ENCODE measurements at places on chromosomes 5 and 9.

DNA sequence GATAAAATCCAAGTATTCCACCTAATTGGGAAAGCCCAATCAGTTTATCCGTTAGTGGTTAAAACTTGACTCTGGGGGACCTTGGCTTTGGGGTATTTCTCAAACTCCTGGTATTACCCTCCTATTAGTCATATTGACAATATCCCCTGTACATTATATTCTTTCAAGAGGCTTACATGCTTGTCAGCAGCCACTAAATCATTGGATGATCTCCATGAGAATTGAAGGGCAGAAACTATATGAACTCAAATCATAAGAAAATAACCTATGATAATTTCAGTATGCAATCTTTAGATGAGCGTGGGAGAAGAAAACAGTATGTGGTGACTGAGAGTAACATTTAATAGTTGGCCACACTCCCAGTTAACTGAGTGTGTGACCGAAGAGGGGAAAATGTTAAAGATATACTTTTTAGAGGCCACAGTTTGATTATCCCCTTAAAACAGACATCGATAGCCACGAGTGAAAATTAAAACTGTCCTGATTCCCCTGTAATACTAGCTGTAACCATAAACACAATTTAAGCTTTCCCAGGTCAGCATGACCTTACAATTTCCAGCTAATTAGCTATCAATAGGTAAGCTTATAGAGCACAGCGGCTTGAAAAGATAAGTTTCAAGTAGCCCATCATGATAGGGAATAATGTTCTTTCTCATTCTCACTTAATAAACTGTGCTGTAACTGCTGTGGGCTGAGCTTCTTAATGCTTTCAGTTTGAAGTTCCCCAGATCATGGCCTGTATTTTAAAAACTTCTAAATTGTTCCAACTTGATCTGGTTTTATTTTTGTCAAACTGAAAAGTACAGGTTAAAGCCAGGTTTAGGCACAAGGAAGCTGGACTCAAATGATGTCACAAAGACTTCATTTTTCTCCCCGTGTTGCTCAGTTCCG is 58.6 kb downstream of the PUM3 start:
- peak; percentile 53 for DNase-seq

- DNase-seq = no peak
Measured at GRCh38 chr9:20744036-20744630, 60.1 kb downstream of the FOCAD start.

DNA sequence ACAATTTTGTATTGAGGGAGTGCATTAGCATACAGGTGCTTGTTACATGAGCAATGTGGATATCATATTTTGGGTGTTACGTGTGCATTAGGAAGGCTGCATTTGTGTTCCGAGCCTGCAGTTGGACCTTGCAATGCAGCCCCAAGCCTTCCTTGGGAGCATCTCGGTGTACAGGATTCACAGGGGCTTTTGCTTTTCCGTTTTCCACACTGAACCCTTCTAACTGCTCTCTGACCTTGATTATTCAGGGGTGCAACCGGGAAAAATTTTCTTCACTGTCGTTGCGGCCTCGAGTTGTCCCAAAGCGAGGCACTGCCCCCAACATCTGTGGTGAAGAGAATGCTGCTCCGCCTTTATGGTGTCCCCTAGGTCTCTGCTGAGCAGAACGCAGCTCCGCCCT is 80.1 kb upstream of the PLEKHG4B start:
- peak; percentile 10 for DNase-seq

DNA sequence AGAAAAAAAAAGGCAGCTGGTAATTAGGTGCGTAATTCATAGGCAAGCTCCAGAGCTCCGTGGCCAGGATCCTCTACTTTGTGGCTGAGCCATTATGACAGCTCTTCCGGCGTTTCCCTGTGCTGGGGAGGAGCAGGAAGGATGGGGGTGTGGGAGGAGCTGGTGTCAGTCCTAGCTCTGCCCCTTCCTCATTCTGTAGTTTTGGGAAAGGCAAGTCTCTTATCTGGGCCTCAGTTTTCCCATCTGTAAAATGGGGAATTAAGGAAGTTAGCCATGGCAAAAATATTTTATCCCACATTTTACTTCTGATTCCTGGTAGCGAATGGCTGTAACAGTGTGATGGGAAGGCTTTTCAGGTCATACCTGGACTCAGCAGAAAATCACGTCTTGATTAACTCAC is 81.1 kb downstream of the SEC61B start:
- DNase-seq = no peak

- DNase-seq = peak; percentile 23
Measured at GRCh38 chr5:170896779-170897178, 35.0 kb downstream of the RANBP17 start.

GRCh38 chr5:126054577-126055347 is 368.4 kb upstream of the GRAMD2B start:
- no peak for DNase-seq

GRCh38 chr9:81335879-81336421 is 353.4 kb downstream of the TLE1 start:
- peak; percentile 11 for DNase-seq

GRCh38 chr9:110932863-110933262 is 105.4 kb downstream of the LPAR1 start:
- peak; percentile 90 for DNase-seq

DNA sequence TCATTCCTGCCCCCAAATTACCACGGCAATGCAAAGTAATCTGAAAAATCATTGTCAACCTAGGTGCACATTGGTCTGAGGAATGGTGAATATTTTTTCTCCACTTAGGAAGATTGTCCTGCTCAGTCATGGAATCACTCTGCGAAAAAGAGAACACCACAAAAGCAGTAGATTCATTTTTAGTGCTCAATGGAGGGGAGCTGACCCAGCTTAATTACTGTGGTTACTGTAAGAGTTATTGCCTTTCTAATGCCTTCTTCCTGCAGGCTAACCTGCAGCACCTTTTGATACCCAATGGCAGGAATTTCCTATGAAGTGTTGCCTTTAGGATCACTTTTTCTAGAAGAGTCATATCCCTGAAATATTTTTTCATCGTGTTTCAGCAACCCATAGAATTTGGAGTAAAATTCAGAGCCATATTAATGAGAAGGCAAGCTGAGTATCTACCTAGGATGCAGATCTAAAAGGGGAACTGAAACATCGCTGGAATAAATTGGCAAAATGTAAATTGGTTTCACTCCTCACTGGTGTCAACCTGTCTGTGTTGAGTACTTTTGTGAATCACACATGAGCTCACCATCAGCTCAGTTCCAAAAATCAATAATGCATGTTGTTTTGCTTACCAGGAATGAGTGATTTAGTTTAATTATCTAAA is 464.5 kb downstream of the CSNK1G3 start:
- no peak for DNase-seq

All from fibroblast of skin of right biceps (primary cell).